ENCODE measurements at places on chromosomes 7 and 10.

GRCh38 chr7:36128448-36129047, 24.5 kb upstream of the EEPD1 start:
- no peak for DNase-seq

DNA sequence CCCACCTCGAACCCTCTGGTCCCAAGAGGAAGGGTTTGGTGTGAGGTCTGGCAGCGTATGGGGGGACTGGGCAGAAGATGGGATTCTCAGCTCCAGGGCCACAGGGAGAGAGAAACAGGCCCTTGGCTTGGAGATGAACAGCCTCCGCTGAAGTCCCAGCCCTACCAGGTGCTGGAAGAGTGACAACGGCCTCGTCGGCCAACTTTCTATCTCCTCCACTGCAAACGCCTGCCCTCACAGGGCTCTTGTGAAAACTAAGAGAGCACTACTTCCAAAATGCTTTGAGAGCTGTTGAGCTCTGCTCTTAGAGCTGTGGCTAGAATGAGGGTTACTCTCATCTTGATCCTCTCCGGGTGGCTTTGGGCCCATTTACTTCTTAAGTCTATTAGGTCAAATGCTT, 63.5 kb downstream of the AFAP1L2 start:
- DNase-seq = no peak

GRCh38 chr7:151663382-151664100, 143.8 kb upstream of the RHEB start:
- no peak for DNase-seq

DNA sequence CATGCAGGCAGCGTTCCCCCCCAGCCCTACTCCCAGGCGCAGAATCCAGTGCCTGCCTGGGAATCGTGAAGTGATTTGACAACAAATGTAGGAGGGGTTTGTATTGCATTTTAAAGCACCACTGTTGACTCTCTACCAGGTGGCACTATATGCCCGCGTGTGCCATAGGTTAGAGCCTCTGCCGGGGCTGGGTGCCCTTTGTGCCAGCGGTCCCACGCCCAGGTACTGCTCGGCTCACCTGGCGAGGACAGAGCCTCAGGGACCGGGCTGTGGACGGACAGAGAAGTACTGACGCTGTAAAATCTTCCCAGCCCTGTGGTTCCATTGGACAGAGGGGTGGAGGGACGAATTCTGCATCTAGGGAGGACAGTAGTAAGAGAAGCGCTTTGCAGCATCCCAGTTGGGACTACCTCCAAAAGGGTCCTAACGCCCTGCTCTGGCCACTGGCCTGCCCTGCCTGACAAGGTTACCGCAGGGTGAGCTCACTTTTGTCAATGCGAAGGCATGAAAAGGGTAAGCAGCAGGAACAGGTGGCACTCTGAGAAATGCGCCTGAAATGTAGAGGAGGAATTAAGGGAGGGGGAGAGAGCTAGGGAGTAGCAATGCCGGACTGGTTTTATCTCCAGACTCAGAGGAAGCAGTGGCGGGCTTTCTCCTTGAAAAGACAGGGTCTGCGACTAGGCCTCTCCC, 788 bp upstream of the CACNA2D1 start:
- DNase-seq = no peak

DNA sequence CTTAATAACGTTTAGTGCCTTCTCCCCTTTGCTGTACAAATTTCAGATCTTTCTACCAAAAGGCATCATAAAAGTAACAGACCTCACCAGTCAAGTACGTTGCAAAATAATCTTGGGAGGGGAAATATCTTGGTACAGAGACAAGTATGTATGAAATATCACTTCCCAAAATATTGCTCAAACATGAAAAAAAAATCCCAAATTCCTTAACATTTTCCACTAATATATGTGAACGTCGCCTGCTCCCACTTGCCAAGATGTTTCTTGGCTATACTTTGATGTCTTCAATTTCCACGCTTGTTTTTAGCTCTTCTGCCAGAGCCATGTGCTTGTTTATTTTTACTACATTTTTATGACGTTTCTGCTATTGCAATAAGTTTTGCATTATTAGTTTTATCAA, 223.5 kb downstream of the PLXNA4 start:
- no peak for DNase-seq

DNA sequence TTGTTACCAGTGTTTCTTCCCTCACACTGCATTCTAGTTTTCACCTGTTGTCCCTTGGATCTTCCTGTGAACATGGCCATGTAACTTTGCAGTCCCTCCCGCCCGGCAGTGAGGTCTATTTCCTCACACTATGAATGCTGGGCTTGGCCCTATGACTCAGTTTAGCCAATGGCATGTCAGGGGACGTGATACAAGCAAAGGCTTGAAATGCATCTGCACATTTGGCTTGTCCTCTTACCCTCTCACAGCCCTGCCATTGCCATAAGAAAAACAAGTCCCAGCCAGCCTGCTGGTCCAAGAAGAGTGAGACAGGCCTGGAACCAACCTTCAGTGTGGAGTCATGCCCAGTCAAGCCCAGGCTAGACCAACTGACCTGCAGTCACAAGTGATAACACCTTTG, 17.1 kb upstream of the EZH2 start:
- DNase-seq = no peak

DNA sequence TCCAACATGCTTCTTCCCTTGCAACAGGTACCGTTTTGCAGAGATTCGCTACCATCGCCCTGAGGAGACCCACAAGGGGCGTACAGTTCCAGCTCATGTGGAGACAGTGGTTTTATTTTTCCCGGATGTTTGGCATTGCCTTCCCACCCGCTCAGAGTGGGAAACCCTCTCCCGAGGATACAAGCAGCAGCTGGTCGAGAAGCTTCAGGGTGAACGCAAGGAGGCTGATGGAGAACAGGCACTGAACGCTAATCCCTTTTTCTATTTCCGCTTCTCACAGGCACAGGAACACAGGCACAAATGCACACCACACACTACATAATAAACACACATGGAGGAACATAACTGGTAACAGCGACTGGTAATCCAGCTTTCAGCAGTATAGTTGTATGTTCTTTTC, 35.2 kb downstream of the CCAR1 start:
- DNase-seq = no peak

DNA sequence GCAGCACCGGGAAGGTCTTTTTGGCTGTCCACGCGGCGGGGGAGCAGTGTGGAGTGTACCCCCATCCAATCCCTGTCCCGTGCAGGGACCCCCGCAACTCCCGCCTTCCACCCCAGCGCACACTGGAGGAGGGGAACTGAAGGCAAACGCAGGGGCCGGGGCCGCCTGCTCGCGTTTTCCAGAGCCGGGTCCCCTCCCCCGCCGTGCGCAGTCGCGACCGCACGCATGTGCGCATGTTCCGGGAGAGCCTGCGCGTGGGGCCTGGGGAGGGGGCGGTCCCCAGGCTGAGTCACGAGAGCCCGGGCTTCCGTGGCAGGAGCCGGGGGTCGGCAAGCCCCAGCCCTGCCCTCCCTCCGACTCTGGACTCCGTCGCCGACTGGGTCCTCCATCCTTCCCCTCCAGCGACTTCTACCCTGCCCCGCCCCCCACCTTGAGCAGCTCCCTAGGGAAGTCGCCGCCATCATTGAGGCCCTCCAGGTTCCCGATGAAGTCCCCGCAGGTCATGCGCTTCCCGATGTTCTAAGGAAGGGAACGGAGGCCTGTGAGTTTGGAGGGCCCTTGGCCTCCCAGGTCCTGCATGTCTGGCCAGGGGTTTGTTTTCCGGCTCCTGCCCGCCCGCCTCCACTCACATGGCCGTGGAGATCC, 8.0 kb downstream of the PSD start:
- DNase-seq = no peak

DNA sequence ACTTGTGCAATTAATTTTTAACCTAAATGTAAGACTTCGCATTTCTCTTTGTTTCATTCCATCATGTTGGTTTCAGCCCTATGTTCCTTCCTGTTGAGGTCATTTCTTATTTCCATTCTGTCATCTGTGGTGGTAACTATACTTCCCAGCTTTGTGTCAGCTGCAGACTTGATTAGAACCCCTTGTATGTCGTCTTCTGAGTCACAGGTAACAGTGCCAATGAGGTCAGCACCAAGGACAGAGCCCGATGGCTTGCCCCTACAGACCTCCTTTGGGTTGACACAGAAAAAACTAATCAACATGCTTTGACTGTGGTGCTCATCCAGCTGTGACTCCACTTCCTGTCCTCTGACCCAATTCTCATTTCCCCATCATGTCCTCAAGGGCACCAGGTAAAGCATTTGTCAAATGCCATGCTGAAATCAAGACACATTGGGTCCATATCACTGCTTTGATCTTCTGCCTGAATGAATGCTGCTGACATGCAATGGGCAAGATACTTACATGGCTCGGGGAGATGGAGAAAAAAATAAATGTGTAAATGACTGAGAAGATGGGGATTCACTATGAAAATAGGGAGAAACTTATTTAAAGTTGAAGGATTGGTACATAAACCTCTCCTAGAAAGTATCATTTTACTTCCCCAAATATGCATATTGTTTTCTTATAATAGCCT, 25.6 kb upstream of the CRTAC1 start:
- DNase-seq = no peak

DNA sequence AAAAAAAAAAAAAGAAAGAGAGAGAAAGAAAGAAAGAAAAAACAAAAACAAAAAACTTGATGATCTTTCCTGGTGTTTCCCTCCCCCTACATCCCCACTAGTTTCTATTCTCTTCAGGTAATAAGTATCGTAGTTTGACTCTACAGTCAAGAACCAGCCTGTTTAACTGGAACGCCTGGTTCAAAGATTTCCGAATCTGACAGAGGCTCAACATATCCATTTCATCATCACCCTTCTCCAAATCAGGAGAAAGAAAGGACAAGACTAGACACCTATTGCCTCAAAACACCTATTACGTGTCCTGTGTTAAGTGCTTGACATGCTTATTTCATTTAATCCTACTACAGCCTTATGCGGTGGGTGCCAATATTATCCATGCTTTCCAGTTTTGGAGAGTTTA, 20.4 kb upstream of the BLOC1S2 start:
- DNase-seq = no peak

- DNase-seq = no peak
Measured at GRCh38 chr7:46544396-46545008, 623.4 kb upstream of the IGFBP3 start.

- DNase-seq = no peak
Measured at GRCh38 chr7:41808541-41808940, 105.7 kb upstream of the INHBA start.

DNA sequence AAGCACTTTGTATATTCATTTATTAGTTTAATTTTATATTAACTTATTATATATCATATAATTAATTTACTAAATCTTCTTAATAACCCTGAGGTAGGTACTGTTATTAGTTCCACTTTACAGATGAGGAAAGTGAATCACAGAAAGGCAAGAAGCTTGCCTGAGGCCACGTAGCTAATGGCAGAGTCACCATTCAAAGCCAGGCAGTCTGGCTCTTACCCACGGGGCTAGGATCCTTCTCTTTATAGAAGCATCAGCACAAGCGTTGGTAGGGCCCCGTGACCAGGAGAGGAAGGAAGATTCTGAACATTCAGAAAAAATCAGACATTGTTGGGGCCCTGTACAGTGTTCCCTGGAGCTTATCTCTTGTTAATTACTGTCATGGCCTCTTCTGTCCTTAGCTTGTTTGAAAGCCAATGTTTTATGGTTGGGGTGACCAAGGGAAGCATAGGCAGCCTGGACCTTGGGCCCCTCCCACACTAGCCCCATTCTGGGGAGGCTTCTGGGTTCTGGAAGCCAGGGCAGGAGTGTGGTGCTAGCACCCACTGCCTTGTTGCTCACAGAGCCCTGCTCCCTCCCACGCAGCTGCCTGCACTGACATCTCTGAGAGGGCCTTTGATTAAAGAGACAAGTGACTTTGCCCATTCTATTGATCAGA, 31.1 kb upstream of the SLF2 start:
- no peak for DNase-seq

DNA sequence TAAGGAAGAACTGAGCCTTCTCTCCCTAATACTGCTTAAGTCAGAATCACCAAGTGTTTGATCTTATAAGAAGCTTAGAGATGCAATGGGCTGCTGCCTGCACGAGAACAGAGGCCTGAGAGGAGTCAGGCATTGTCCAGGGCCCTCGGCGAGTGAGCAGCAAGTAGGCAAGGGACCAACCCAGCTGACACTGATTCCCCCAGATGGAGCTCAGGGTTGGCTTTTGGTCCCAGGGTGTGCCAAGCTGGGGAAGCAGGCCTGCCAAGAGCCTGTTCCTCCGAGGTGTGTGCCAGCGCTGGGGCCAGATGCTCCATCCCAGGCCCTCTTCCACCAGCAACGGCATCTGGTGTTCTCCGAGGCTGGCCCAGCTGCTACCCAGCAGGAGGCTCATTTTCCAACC, 222.0 kb upstream of the ZMIZ1 start:
- no peak for DNase-seq

DNA sequence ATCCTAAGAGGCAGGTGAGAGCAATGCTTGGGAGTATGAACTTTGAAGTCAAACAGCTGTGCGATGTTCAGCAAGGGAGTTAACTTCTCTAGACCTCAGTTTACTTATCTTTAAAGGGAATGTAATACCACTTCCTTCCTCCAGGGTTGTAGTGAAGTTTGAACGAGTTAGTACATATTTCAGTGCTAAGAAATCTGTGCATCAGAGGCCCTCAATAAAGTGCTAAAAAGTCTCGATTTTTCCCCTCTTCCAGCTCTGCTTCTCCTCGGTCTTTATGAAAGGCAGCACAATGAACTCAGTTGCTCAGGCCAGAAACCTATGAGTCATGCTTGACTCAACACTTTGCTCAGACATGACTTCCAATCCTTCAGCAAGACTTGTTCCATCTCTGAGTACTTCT, 418.9 kb downstream of the MDFIC start:
- DNase-seq = no peak

- no peak for DNase-seq
Measured at GRCh38 chr10:28429573-28430216, 103.2 kb upstream of the WAC start.

DNA sequence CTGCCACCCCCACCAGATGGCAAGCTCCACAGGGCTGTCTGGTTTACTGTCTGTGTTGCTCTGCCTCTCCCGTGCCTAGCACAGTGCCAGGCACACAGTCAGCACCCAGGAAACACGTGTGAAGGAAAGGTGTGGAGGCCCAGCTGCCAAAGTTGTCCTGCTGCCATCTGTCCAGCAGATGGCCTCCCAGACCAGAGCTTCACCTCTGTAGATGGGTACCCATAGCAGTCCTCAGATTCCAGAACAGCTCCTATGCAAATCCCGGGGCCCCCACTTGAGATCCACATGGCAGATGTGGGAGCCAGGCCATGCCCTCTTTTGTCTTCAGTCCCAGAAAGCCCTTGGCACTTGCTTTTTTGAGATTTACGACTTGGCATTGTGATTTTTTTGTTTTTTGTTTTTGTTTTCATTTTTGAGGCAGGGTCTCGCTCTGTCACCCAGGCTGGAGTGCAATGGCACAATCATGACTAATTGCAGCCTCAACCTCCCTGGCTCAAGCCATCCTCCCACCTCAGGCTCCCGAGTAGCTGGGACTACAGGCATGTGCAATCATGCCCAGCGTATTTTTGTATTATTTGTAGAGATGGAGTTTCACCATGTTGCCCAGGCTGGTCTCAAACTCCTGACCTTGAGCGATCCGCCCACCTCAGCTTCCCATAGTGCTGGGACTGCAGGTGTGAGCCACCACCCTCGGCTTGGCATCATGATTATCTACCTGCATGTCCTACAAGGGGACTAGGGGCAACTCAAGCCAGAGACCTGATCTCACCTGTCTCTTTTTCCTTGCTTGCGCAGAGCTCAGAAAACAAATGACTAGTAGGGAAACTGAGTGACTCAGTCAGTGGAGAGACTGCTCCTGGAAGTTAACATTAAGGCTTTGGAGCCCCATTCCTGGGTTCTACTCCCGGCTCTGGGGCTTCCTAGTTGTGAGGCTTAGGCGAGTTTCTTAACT, 16.9 kb upstream of the PALD1 start:
- DNase-seq = peak; percentile 13

Measured in stimulated activated CD8-positive, alpha-beta memory T cell treated with anti-CD3 and anti-CD28 coated beads, Interleukin-4, amount 100 ng/mL, for 1 hour (primary cell).